Natural killer cell (primary cell): ENCODE measurements at places on chromosomes 11 and 22.

GRCh38 chr11:92159931-92160330 lies 64.7 kb upstream of the FAT3 start:
- no peak for DNase-seq

DNA sequence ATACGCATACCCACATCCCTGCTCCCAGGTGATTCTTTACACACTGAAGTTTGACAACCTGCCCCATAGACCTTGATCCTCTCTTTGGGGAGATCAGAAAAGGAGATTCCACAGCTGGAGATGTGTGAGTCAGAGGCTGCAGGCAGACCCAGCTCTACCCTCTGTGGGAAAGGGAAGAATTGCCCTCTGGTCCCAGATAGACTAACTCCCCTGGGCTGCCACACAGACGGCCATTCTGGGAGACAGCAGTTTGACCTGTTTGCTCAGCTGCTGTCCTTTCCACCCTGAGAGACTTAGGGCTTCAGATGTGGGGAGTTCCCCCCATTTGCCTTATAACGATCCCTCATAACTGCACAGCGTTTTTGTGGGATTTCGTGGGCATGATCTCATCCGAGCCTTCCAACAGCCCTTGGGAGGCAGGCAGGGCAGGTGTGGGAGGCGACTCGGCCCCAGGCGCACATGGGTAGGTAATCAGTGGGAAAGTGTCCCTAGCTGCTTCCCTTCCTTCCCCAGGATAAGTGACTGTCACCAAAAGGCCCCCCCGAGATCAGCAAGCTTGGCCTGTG lies 14.1 kb downstream of the FAM83F start:
- DNase-seq, result no peak

- DNase-seq, result no peak
Measured at GRCh38 chr22:20433191-20433590, 4.4 kb downstream of the SCARF2 start.

GRCh38 chr11:71433648-71434450 lies 14.3 kb downstream of the DHCR7 start:
- DNase-seq, result no peak

GRCh38 chr11:104148706-104149105 lies 15.2 kb downstream of the PDGFD start:
- no peak for DNase-seq

GRCh38 chr11:46181843-46182424 lies 60.7 kb upstream of the PHF21A start:
- no peak for DNase-seq

GRCh38 chr11:10461276-10461790 lies 6.3 kb downstream of the AMPD3 start:
- DNase-seq, result no peak

- no peak for DNase-seq
Measured at GRCh38 chr22:48717076-48717810, 1110.4 kb downstream of the BRD1 start.

DNA sequence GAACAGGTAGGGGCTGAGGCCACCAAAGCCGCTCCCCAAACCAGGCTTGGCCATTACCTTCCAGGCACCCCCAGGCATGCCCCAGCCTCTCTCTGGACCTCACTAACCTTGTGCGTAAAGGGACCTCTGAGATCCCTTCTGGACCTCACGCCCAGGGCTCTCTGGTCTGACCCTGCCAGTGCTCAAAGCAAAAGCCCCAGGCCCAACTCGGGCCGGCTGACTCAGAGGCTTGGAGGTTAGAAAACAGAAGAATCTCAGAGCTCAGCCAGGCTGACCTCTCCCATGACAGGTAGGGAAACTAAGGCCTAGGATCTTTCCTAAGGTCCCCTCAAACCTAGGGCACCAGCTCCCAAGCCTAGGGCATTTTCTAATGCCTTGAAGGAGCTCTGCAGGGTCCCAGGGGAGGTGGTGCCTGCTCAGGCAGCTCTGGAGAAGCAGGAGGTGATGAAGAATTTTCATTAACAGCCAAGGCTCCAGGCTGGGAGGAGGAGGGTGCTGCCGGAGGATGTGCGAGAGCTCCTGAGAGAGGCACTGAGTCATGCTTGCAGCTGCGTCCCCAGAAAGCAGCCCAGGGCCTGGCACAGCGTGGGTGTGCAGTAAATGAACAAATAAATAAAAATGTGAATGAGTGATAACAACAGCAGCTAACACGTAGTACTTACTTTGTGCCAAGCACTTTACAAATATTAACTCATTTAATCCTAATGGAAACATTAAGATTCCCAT lies 25.6 kb downstream of the ARRB1 start:
- no peak for DNase-seq

DNA sequence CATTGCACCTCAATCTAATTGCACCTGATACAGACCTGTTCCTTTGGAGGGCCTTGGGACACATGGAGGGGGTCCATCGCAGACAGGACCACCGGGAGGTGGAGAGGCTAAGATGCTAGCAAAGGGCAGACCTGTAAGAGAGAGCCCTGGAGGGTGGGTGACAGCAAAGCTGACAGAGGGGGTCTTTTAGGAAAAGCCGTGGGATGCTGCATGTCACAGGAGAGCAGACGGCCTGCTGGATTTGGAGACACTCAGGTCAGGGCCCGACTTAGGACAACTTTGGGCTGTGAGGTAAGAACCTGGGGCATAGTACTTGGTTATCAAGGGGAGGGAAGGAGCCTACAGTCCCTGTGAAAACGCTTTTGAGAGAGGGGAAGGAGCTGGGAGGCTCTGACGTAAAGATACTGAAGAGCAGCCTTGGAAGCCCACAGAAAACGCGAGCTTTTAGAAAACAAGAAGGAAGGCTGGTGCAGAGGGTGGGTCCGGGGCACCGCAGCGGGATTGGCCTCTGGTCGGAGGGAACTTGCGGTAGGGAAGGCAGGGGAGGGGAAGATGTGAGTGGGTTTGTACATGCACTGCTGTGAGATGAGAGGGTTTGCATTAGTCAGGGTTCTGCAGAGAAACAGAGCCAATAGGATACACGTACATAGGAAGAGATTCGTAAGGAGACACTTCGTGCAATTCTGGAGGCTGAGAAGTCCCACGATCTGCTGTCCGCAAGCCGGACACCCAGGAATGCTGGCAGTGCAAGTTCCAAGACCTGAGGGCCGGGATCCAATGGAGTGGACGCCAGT lies 868.5 kb downstream of the TBC1D22A start:
- DNase-seq, result no peak

GRCh38 chr11:43124272-43124935 lies 187.4 kb upstream of the API5 start:
- no peak for DNase-seq

- DNase-seq, result no peak
Measured at GRCh38 chr11:76257074-76257719, 50.9 kb upstream of the WNT11 start.

- peak; percentile 18 for DNase-seq
Measured at GRCh38 chr11:118918686-118919280, 6.9 kb downstream of the BCL9L start.

GRCh38 chr22:24101966-24102365 lies 79.3 kb upstream of the SUSD2 start:
- DNase-seq, result no peak

GRCh38 chr11:19723572-19724342 lies 11.1 kb downstream of the NAV2 start:
- DNase-seq, result peak; percentile 29

DNA sequence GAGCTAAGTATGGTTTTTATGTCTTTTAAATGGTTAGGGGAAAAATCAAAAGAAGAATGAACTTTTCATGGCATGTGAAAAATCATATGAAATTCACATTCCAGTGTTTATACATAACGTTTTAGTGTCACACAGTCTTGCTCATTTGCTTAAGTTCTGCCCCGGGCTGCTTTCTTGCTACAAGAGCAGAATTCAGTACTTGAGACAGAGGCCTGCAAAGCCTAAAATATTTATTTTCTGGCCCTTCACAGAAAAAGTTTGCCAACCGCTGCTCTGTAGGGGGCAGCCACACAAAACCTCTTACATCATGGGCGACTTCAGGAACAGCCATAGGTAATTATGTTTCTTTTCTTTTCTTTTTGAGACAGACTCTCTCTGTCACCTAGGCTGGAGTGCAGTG lies 1.0 kb upstream of the ATG2A start:
- DNase-seq, result no peak

GRCh38 chr11:75796091-75796435 lies 18.9 kb upstream of the UVRAG start:
- DNase-seq, result no peak

- no peak for DNase-seq
Measured at GRCh38 chr22:30627471-30627870, 8.1 kb upstream of the SLC35E4 start.

DNA sequence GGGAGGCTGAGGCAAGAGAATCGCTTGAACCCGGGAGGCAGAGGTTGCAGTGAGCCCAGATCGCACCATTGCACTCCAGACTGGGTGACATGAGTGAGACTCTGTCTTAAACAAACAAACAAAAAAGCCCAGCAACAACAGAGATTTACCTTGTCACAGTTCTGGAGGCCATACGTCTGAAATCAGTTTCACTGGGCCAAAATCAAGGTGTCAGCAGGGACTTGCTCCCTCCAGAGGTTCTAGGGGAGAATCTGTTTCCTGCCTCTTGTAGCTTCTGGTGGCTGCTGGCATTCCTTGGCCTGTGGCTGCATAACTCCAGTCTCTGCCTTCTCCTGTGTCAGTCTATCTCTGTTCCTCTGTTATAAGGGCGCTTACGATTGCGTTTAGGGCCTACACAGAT lies 1.5 kb downstream of the DDX10 start:
- DNase-seq, result peak; percentile 13

GRCh38 chr22:41943661-41944209 lies 3.2 kb downstream of the CENPM start:
- peak; percentile 6 for DNase-seq

GRCh38 chr11:135002236-135002635 lies 590.2 kb upstream of the B3GAT1 start:
- no peak for DNase-seq

DNA sequence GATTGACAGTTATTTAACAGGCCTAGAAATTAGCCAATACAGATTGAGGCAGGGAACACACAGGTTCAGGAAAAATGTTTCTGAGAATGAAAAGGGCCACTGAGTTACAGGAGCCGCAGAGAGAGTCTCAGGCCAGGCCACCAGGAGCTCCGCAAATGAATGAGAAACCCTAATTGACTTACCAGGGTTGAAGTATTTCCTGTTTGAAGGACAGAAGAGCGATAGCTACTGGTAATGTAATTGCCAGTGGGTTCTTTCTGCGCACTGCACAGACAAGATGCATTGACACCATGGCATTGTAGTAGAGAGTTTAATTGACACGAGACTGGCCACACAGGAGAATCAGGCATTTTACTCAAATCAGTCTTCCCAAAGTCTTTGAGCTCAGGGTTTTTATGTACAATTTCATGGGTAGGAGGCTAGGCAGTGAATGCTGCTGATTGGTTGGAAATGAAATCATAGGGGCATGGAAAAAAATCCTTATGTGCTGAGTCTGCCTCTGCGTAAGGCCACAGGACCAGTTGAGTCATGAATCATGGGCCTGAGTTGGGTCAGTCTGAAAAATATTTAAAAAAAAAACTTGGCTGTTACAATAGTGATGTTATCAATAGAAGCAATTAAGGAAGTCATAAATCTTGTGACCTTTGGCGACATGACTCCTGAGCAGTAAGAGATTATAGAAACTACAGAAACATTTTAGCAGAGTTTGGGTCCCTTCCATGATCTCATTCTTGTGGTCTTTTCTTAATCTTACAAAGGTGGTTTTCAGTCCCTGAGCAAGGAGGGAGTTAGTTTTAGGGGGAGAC lies 203.8 kb downstream of the CASP12 start:
- DNase-seq, result no peak

DNA sequence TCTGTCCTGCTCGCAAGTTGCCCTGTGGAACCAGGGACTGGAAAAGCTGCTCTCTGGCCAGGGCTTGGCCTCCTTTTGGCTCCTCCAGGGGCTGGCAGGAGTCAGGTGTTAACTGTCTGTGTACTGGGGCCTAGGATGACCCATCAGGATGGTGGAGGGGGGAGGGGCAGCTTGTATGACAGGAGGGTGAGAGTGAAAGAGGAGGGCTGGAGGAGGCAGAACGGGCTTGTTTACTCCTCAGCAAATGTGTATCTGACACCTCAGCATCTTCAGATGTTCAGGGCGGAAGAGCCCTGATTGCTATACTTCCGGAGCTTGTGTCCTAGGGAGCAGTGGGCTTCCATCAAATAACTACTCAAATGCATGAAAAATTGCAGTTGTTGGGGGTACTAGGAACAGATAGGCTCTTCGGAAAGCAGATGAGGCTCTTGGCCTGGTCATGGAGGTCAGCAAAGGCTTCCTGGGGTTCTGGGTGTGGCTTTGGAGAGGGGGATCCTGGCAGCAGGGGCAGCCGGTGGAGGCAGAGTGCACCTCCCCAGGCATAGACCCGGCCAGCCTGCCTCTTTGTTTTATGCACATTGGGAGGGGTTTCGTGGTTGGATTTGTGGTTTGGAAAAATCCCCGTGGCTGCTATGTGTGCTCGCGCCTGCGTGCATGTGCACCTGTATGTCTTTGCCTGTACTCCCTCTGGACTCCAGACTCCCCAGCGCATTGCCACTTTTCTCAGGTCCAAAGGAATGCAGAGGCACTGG lies 31.2 kb downstream of the CD82 start:
- peak; percentile 91 for DNase-seq

DNA sequence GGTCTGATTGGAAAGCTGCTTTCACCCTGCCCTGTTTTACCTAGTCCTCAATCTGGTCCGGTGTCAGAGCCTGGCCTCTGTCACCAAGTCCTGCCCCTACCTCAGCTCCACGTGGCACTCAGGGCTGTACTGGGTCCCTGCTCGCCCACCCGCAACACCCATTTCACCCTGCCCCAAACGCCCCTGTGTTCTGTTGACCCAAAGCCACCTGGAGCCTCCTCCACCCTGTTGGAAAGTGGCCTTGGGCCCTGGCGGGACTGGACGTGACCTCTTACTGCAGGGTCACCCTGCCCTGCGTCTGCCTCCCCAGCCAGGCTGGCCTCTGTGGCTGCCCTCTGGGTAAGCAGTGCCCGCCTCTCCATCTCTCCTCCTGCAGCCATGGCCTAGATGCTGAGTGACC lies 21.5 kb upstream of the BRSK2 start:
- DNase-seq, result no peak

DNA sequence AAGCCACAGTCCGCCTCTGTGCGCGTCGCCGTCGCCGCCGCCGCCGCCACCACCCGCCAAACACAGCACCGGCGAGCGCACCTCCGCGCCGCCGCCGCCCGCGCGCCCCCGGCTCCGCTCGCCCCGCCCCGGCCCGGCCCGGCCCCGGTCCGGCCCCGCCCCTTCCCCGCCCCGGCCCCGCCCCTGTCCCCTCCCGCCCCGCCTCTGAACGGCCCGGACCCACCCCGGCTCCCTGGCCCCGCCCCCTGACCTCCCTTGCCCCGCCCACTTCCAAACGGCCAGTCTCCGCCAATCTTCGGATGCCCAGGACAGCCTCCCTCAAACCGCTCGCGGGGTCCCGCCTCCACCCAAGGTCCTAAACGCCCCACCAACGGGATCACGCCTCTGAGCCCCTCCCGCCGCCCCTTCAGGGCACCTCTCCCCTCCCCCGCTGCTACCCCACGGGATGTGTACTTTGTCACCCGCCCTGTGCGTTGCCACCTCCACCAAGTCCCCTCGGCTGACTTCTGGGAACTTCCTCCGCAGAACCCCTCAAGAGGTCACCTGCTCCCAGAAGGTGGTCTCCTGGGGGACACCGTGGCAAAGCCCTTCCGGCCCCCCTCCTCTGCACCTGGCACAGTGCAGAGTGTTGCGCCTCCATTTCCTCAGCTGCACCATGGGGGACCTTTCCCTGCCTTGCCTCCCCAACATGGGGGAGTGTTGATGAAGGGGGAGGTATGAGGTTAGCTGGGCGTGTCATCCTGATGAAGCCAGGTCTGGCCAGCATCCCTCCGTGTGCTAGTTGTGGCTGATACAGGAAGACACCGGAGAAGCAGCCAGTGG lies at the start of gene KIAA0930:
TSS of gene KIAA0930 (minus strand) at position 85 of the 822 bp plus-strand sequence. CDS start 191 bp downstream, outside the sequence.
- peak; percentile 74 for DNase-seq
